ENCODE measurements at places on chromosomes 7 and 10. TPM values are rescaled to one million over a fixed set of nuclear protein-coding genes. Genes with fewer than 3 reads are reported as not detected.

DNA sequence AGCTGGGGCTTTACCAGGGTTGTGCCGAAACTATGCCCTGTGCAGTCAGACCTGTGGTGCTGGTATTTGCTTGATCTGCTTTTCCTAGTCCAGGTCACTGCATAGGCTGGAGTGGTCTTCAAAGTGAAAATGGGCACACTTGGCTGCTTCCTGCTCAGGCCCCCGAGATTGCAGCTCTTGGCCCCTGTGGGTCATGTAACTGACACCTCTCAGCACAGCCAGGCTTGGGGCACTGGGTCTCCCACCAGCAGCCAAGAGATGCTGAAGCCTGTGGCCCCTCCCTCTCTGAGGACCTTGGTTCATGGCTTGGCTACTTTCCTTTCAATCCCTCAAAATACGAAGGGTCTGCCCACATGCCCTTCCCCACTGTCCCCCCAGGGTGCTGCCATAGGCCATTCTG lies 33.7 kb downstream of the PDIA4 start:
- DNase-seq = no peak

DNA sequence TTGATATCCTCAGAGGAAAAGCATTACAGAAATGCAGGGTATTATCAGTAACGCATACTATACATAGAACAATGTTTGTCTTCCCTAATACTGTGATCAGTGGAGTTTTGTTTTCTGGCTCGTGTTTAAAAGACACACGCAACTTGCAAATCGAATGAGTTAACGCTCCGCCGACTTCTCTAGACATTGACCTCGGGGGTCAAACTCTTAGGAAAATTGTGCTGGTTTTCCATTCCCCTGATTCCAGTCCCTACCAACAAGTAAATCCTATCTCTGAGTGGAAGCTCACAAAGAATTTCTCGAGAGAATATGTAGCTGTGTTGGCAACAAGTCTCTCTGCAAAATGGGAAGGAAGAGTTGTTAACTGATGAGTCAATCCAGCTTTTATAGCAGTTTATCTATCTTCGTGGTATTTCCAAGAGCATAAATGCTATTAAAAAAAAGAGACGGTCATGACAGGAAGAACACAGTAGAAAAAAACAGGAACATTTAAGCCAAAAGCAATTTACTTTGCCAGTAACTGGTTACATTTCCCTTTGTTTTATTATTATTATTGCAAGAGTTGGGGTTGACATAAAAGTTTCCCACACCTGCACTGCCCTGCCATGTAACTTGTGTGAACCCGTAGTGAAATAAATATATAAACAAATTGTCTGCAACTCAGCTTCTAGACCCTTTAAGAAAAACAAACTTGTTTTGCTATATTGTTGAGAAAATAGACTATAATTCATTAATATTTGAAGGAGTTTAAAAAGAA lies 144.4 kb downstream of the ARID5B start:
- DNase-seq = peak; percentile 94

- no peak for DNase-seq
These were observed 115.1 kb downstream of the AGMO start for GRCh38 chr7:15446722-15447121.

DNA sequence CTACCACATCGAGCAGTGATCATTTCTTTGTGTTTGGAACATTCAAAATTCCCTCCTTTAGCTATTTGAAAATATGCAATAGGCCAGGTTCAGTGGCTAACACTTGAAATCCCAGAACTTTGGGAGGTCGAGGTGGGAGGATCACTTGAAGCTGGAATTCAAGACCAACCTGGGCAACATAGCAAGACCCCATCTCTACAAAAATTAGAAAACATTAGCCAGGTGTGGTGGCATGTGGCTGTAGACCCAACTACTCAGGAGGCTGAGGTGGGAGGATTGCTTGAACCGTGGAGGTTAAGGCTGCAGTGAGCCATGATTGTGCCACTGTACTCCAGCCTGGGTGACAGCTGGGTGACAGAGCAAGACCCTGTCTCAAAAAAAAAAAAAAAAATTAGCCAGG lies 15.3 kb upstream of the EXOC4 start:
- no peak for DNase-seq

GRCh38 chr10:70466951-70467350 lies 11.6 kb upstream of the PALD1 start:
- DNase-seq = no peak

- no peak for DNase-seq
These were observed 505.1 kb downstream of the TCERG1L start for GRCh38 chr10:130806426-130806825.

- no peak for DNase-seq
These were observed 816.7 kb downstream of the MAGI2 start for GRCh38 chr7:78636727-78637126.

The LRRC61 gene
- 7.0 TPM for polyA plus RNA-seq

DNA sequence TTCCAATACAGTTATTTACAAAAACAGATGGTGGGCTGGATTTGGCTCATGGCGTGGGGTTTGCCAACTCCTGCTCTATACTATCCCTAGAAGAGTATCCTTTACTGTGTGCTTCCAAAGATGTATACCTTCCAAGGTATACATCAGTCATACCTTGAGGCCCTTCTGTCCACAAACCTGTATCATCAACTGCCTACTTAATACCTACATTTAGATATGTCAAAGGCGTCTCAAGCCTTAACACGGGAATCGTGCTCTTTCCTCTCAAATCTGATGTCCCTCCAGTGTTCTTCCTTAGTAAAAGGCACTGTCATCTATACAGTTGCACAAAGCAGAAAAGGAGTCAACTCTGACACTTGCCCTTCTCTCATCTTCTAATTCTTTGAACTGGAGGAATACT lies 36.9 kb downstream of the NAMPT start:
- no peak for DNase-seq

GRCh38 chr7:141974831-141975230 lies 1.3 kb upstream of the TAS2R38 start:
- DNase-seq = no peak

GRCh38 chr7:357531-358209 lies 67.7 kb downstream of the FOXL3 start:
- no peak for DNase-seq

The TBL2 gene
- 28.5 TPM for polyA plus RNA-seq

- peak; percentile 43 for DNase-seq
These were observed 191.9 kb downstream of the SFMBT2 start for GRCh38 chr10:7218968-7219367.

DNA sequence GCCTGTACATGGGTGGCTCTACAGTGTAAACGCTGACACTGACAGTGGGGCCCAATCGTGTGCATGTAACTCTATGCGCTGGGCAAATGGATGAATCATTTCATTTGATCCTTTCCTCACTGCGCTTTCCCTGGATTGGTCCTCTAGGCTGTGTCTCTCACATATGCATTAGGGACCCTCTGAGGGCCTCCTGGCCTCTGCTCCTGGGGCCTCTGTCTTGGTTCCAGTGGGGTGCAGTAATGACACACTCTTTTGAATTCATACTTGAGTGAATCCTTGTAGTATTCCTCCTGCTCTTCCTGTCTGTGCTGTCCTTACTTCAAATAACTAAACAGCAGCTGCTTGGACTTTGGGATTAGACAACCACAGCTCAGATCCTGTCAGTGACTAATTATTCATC lies 176.5 kb upstream of the ADO start:
- DNase-seq = no peak

- DNase-seq = no peak
These were observed 136.9 kb downstream of the RTKN2 start for GRCh38 chr10:62131724-62132123.

GRCh38 chr7:149126662-149127266 lies 640 bp upstream of the ZNF425 start:
- peak; percentile 53 for DNase-seq

The ITGB8 gene
- polyA plus RNA-seq = 4.8 TPM

DNA sequence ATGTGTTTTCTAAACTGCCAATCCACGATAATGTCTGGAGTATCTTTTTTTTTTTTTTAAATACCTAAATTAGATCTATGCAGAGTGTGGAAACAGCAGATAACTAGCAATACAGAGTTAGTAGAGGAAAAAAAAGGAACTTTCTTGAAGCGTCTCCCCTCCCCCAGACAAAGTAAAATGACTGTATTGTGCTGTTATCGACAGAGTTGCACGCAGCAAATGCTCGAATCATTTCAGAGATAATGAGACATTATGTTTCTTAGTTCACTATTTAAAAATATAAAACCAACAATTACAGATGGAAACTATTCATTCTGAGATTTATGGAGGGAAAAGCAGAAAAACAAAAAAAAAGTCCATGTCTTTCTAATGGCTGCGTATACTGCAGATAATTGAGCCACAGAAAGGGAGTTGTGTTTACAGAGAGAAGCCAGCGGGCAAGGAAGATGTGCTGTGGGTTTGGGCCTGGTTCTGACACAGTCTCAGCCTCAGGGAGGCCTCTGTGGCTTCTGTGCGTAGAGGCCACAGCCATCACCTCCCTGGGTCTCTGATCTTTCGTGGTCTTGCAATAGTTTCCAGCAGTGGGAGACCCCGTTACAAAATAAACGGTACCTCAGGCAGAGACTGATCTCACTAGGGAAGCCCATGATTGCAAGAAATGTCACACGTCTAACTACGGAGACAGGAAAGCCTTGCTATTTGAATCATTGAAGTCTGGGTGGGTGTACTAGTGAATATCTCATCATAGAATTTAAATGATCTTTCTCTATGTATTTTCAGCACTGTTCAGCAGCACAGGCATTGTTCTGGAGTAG lies 19.1 kb upstream of the KLF6 start:
- no peak for DNase-seq

Measured in muscle of leg (tissue), 16 donors.